NCI-H1436 (cell line): ENCODE measurements at places on chromosomes 12 and 14.

GRCh38 chr14:91373591-91374254 is 43.9 kb downstream of the CCDC88C start:
- DNase-seq: no peak

DNA sequence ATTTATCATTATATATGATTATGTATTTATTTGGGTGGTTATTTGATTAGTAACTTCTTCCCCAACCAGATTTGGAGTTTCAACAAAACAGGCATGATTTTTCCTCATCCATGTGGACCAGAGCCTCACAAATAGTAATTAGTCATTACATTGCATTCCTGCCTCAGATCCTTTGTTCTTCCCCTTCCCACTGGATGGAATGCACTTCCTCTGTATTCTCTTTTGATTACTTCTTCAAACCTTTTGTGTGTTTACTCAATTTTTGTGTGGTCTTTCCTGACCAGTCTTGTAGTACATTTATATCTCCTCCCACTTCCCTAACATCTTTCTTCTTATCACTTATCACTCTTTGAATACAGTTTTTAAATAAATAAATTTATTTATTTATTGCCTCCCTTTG is 15.5 kb downstream of the SYT1 start:
- no peak for DNase-seq

DNA sequence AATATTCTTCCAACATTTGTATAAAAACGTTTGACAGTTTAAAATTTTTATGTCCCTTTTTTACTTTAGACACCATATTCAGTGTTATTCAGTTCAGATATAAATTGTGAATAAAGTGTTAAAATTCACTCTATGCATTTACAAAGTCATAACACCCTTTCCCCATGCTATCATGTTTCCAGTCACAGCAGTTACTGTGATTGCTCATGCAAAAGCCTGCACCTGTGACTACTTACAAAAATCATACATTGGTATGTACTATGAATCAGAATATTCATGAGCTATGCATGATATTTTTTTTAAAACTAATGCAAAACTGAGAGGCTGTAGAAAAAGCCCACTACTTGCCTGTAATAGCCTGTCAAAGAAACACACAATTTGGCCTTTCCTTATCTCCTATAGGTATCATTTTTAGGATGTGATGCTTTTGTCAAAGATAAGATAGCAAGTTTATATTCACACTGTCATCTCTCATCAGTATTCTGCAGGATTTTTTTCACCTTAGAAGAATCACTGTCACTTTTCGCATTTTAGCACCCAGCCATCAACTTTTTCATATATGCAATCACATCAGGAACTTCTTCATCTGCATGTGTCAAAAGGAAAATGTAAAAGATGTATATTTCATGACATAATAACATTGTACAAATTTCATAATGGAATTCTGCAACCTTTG is 443.2 kb downstream of the C12orf50 start:
- no peak for DNase-seq

GRCh38 chr12:122203301-122204166 is at the start of gene B3GNT4:
TSS of gene B3GNT4 (plus strand) at chr12:122203709. CDS start at chr12:122204619, 910 bp downstream.
- peak; percentile 70 for DNase-seq

DNA sequence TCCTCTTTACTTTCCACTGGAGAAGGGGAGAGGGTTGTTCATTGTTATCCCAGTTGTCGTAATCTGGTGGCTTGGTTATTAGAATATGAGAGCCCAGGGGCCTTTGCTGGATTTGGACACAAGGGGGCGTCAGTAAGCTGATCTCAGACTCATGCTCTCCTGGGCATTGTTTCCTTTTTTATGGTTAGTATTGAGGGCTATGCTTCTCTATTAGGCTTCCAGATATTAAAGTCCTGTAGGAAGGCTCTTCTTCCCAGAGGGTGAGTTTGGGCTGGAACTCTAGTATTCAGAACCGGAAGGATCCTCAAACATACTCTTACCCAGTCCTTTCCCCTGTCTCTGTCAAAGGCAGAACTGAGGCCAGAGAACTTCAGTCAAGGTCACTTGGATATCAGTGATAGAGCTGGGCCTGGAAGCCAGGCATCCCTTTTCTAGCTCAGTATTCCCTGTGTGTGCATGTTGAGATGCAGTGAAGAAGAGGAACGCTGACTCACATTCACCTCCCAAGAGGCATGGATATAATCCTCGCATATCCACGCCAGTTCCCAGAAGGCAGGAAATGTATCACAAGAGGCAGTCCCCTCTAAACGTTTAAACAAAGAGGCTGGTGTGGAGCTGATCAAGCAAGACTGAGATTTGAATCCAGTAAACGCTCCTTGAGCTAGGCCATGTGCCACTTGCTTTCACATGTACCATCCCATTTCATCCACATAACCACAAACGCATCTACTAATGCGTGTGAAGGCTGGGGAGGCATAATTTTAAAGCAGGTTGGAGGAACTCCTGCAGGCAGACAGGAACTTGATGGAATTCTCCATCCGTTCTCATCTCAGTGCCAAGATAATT is 41.6 kb downstream of the UBE3B start:
- DNase-seq: peak; percentile 62

GRCh38 chr12:110107369-110108281 is 16.5 kb upstream of the IFT81 start:
- no peak for DNase-seq

DNA sequence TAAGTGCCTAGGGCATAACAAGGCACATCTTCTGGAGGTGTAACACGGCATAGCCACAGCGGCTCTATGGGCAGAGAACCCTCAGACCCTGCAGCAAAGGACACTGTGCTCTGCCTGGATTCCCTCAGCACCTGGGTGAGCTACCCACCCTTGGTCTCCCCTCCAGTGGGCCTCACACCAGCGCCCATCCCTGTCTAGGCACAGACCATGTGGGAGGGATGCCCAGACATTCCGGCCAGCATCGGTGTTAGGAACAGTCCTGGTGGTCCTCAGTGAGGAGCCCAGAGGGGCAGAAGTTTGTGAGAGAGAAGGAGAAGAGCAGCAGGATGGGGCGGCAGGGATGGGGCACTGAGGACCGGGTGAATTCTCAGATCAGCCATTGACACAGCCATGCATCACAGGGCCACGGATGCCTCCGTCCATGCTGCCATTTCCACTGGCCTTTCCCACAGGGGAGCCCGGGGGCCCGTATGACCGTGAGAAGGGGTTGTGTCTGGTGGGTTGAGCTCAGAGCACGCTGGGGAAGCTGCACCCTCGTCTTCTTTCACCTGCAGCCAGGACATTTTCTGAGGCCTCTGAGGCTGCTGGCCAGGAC is 282.7 kb upstream of the SFSWAP start:
- no peak for DNase-seq

- no peak for DNase-seq
Observed at GRCh38 chr12:93116632-93117031, 187.5 kb upstream of the EEA1 start.

GRCh38 chr12:24172031-24172772 is 222.7 kb upstream of the SOX5 start:
- no peak for DNase-seq

DNA sequence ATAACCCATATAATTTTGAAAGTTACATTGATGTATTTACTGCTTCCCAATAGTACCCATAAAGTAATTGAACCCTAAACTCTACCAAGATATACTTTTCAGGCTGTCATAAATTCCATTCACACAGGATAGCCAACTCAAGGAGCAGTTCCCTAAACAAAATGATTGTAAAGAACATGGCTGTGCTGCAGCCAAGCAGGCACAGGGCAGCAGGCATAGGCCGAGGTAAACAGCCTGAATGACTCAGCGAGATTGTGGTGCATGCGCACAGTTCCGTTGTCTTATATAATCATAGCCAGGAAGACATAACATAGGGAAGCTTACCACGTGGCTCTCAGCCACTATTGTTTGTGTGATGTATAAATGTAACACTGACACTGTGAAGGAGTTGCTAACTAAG is 344.9 kb downstream of the FSCB start:
- DNase-seq: no peak

DNA sequence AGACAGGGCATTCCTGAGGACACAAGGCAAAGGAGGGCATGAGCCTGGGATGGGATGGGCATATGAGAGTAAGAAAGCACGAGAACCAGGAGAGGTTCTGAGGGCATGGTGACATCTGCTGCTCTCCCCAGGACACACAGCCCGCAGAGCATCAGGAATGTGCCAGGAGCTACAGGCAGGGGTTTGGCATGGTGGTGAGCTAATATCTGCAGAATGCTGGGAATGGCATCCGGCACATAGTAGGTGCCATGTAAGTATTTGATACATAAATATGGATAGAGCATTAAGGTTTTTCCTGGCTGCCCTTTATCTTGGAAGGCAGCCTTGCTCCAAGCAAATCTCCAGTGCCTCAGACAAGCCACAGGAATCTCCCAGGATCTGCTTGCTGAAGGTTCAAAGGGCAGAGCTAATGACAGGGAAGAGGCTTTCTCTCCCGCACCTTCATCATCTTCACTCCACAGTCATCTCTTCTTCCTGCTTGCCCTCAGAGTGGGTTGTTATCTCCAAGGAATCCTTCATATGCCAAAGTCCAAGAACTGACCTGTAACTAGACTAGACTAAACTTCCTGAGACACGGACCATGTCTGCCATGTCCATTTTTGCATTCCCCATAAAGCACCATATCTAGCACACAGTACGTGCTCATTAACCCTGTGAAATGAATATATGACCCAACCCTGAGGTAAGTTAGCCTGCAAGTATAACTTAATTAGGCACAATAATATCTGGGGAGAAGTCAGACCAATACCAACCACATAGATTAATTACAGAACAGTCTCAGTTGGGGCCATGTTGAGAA is 62.0 kb upstream of the SCN8A start:
- no peak for DNase-seq

- DNase-seq: no peak
Observed at GRCh38 chr14:71665781-71666180, 266.4 kb upstream of the RGS6 start.

DNA sequence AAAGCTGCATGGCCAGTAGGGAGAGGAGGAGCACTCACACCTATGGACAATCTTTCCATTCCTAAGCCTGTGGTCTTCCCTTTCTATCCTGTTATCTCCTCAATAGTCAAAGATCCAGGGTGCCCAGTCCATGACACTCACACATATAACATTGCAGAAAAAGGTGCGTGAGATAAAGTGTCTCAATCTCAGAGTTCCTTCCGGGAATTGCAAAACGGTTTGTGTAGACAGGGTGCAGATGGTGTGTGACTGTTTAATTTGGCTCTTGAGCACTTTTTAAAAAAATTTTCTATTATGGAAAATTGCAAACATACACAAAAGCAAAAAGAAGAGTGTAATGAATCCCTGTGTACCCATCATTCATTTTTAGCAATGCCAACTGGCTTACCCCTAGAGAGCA is 1493.6 kb downstream of the AACS start:
- no peak for DNase-seq

GRCh38 chr14:86673523-86673969 is 1143.6 kb downstream of the FLRT2 start:
- DNase-seq: no peak

GRCh38 chr14:73136387-73137225 is at the start of gene PSEN1:
TSS of gene PSEN1 (plus strand) at chr14:73136507. CDS start at chr14:73148020, 11,513 bp downstream.
- peak; percentile 87 for DNase-seq

- no peak for DNase-seq
Observed at GRCh38 chr12:67634303-67634761, 14.2 kb upstream of the DYRK2 start.

DNA sequence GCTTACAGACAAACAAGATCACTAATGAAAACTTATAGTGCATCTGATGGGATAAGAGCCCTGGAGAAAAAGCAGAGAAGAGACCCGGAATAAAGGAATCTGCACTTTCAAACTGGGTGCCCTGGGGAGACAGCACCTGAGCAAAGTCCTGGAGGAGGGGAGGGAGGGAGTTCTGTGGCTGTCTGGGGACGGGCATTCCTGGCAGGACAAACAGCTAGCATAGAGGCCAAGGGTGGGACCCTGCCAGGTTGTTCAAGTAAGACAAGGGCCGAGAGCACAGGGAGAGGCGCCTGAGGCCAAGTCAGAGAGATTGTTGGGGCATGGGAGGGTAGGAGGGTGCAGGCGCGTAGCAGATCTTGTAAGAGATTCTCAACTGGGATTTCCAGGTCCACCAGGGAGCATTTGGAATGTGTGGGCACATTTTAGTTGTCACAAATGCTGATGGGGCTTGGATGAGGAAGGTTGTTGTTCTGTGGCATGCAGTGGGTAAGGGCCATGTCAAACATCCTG is 14.2 kb downstream of the IQSEC3 start:
- no peak for DNase-seq

DNA sequence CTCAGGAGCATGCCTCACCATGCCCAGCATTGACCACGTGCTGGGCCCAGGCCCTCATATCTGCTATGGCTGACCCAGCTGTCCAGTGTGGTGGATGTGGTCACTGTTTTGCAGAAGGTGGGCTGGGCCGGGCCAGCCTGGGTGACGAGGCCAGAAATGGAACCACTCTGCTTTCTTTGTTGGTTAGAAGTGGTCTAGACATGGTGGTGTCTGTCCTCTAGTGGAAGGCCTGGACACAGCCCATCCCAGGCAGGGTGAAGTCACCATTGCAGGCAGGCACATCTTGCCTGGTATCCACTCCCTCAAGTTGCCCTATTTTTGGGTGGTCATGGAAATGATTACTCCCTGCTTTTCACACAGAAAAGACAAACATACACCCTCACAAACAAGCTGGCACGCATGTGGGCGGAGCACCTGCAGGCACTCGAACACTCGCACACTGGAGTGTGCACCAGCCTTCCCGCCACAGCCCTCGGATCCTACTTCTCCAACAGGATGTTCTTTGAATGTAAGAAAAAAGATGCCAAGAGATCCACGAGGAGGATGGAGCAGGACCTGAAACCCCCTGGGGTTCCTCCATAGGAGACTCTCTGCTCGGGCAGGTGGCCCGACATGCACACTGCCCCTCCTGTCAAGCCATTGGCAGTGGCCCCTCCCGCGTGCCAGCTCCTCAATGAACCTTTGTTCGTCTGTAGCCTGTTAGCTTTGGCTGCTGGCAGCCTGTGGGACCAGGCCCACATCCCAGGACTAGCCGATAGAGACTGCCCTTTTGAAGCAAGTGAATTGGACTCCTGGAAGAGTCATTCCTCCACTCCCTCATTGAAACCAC is 38.4 kb downstream of the MLXIP start:
- DNase-seq: no peak

DNA sequence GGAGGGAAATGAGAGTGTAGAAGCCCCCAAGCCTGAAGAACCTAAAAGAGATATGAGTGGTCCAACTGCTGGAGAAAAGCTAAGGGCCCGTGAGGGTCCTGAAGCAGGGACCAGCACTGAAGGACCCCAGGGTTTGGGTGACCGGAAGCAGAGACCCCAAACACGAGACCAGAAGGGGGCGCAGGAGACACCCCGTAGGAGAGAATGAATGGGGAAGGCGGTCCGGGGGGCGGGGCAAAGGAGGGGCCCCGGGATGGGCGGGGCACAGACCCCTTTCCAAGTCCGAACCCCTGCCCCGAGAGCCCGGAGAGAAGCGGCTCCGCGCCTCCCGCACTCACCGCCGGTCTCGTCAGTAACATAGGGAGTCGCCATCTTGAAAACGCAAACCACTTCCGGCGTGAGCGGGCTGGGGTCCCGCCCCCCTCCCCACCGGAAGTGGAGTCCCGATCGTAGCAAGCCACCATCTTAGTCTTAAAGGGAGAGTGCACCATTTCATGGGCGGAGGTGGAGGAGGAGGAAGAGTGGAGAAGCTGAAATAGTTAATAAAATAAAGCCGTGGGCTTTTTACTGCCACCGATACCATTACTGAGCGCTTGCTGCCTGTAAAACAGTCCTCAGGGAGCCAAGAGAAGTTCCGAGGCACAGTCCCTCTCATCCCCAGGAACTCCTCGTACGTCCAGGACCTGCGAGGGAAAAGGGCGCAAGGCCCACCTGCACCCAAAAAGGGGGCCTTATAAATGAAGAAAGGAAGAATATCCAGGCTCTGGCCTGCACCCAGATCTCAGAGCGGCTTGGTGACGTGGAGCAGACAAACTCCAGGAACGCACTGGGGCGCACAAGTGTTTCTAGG is 731 bp downstream of the PYM1 start:
- peak; percentile 84 for DNase-seq

GRCh38 chr14:23015618-23016017 is 5.7 kb upstream of the C14orf93 start:
- DNase-seq: no peak
